Fibroblast of skin of left quadriceps (primary cell): ENCODE measurements at places on chromosomes 2 and 18.
A peak's percentile ranks its signal among the peaks of the same experiment; 100 is the strongest.

GRCh38 chr2:106156305-106157296 lies 37.5 kb downstream of the UXS1 start:
- no peak for DNase-seq

DNA sequence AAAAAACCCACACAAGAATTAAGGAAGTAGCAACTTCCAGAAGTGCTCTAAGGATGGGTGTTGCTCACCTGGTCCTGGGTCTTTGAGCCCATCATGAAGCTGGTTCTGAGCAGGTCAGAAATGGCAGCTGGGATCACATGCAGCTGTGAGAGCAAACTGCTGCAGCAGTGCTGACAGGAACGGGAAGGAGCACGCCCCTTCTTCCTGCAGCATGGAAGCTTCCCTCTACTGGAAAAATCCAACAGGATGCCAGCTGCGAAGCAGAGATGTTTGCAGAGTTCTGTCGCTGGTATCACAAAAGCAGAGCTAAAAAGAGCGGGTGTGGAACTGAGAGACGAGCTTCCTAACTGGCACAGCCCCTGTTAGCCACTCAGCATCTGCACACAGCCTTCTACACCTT lies 33.7 kb downstream of the EIF4E2 start:
- no peak for DNase-seq

DNA sequence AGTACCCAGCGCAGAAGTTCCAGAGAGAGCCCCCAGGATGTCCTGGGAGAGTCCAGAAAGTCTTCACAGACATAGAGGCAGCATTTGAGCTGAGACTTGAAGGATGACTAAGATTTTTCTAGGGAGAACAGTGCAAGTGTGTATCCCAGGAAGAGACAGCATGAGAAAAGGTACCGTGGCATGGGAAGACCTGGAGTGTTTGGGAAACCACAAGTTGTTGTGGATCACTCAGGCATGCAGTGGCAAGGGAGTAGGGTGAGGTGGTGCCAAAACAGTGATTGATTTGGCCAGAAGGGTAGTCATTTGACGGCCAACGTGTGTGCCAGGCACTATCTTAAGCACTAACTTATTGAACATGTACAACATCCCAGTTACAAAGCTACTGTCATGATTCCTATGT lies 24.5 kb upstream of the KCNK3 start:
- no peak for DNase-seq

- DNase-seq, result peak; percentile 48
Measured at GRCh38 chr2:39778775-39779340, at the start of gene THUMPD2. Gene THUMPD2, minus strand, starts transcription at chr2:39779258. Its CDS starts 19 bp downstream, at chr2:39779239.

GRCh38 chr2:696463-696862 lies 19.3 kb upstream of the TMEM18 start:
- no peak for DNase-seq

GRCh38 chr2:207448006-207448405 lies 81.8 kb upstream of the CREB1 start:
- DNase-seq, result no peak
